ENCODE measurements at places on chromosomes 16 and 17.

- DNase-seq = no peak
These were observed 9.6 kb upstream of the OR2C1 start for GRCh38 chr16:3346041-3346440.

- no peak for DNase-seq
These were observed 94.3 kb downstream of the SDK2 start for GRCh38 chr17:73549841-73550430.

- no peak for DNase-seq
These were observed 150.3 kb downstream of the AATF start for GRCh38 chr17:37098910-37099664.

- peak; percentile 16 for DNase-seq
These were observed 26.3 kb upstream of the OR4D1 start for GRCh38 chr17:58121925-58122324.

- peak; percentile 67 for DNase-seq
These were observed 2.8 kb upstream of the ALDH3A2 start for GRCh38 chr17:19645734-19646201.

- no peak for DNase-seq
These were observed 214.4 kb upstream of the CACNG5 start for GRCh38 chr17:66620528-66620927.

DNA sequence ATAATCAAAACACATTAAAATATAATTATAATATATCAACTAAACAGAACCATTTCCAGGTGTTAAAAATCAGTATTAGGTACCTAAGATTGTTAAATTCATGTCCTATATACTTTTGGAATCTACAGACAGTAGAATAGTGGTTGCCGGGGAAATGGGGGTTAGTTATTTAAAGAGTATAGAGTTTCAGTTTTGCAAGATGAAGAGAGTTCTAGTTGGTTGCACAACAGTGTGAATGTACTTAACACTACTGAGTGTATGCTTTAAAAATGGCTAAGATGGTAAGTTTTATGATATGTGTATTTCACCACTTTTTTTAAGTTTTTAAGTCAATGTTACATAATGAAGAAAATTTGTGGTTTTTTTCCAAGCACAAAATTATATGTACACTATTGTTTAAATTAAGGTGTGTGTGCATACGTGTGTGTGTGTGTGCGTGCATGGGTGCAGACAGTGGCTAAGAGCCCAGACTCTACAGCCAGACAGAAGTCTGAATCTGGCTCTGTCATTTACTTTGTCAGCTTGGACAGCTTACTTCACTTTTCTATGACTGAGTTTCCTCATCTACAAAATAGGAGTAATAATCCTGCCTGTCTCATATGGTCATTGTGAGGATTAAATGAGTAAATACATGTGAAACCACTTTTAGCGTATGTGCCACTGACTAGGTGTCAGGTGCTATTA, 25.3 kb upstream of the PHAF1 start:
- no peak for DNase-seq
